ENCODE measurements at places on chromosomes 12 and 14.

GRCh38 chr12:30823156-30823699 lies 68.5 kb upstream of the CAPRIN2 start:
- DNase-seq, result no peak

GRCh38 chr14:99672506-99673304 lies 11.4 kb upstream of the CYP46A1 start:
- DNase-seq, result no peak

GRCh38 chr14:93984070-93984469 lies 7.7 kb upstream of the ASB2 start:
- no peak for DNase-seq

DNA sequence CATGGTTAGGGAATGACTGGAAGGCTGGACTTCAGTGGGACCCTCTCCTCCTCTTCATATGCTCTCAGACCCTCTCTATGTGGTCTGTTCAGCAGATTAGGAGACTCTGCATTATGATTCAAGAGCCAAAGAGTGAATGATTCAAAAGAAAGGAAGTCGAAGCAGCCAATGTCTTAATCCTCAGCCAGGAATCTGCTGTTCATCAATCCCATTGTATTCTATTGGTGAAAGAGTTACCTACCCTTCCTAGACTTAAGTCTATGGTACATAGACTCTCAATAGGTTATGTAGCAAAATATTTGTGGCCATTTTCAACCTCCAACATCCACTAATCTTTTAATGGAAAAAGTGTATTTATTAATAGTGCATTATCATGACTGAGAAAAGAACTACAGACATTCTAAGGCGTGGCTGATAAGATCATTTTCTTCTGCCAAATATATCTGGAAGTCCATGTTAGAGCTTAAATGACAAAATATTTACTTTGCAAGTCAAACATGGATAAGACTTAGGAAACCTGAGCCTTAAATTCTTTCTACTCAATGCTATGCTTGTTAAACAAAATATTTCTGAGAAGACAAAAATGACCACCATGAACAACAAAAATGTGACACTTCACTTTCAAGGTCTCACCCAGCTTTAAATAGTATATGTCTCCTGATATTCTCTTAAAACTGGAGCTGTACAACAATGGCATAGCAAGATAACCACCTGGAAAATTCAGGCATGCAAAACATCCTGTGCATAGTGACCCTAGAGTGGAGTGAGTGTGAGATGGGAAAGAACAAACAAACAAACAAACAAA lies 1100.6 kb downstream of the GALC start:
- no peak for DNase-seq

DNA sequence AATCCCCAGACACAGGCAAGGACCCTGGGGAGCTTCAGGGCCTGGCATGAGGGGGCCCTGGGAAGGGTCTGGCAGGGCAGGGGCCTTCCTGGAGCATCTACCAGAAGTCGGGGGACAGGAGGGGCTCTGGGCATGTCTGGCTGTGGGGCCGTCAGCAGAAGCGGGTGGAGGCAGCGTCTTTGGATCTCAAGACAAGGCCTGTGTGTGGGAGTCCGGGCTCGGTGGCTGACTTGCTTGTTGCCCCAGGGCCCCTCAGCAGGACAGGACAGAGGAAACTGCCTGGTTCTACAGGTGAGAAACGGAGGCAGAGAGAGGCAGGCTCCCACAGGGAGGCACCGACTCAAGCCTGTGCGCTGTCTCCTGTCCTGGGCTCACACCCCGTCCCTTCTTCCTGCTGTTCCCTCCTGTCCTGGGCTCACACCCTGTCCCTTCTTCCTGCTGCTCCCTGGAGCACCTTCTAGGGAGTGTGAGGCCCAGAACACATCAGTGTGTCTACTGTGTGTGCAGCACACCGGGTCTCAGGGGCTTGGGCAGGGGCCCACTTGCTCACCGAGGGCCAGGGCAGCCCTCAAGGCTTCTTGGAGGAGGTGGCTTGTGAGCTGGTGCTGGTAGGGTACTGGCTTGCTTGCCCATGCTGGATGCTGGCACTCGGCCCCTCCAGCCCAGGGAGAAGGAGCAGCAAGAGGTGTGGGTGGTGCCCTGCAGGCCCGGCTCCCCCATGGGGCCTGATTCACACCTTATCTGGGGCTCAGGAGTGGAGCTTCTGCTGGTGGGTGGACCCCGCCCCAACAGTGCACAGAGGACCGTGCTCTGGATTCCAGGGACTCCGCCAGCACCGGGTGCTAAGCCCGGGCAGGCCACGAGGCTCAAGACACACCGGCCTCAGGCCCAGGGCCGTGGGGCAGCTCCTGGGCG lies 14.9 kb downstream of the ASPG start:
- no peak for DNase-seq

- DNase-seq, result no peak
Observed at GRCh38 chr12:98109266-98109665, 406.1 kb upstream of the TMPO start.

DNA sequence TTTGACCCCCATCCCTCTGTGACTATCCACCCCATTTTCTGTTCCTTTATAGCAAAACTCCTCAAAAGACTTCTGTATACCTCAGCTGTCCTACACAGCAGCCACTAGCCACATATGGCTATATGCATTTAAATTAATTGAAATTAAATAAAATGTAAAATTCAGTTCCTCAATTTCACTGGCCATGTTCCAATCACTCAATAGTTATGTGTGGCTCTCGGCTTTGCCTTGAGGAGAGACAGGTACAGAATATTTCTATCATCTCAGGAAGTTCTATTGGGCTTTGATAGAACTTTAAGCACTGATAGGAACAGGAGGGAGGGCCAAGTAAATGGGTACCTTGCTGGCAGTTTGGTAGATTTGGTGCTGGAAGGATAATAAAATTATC lies 280.3 kb upstream of the AMIGO2 start:
- no peak for DNase-seq

- DNase-seq, result no peak
Observed at GRCh38 chr12:121538699-121539061, 42.1 kb downstream of the KDM2B start.

GRCh38 chr14:102922490-102923200 lies at the start of gene AMN:
AMN (plus strand) TSS chr14:102922663; CDS start chr14:102922689, 26 bp downstream.
- no peak for DNase-seq

DNA sequence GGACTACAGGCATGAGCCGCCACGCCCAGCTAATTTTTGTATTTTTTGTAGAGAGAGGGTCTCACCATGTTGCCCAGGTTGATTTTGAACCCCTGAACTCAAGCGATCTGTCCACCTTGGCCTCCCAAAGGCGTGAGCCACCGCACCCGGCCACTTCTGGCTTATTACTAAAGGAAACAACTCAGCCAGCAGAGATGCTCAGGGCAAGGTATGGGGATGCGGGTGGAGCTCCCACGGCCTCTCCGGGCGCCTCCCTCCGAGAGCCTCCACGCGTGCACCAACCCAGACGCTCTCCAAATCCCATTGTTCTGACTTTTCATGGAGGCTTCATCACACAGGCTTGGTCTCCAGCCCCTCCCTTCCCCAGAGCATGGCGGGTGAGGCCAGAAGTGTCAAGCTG lies 6.1 kb upstream of the GPR132 start:
- DNase-seq, result no peak

DNA sequence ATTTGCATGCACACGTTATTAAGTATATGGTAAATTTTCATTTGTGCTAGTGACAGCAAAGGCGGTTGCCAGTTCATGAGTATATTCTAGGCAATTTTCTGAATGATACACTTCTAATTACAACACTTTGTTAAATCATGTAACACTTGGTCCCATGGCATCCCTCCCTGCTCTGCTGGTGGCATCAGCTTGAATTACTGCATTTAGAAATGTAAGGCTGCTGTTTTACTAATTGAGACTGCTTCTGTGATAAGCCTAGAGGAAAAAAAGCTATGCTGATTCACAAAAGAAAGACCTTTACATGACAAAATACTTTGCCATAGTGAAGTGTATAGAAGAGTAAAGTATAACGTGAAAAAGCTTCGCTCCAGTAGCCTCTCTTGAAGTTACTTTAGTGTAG lies 636.1 kb downstream of the KCNH5 start:
- no peak for DNase-seq

Data from stimulated activated CD4-positive, alpha-beta T cell treated with anti-CD3 and anti-CD28 coated beads, Interleukin-4, amount 100 ng/mL, for 48 hours (primary cell).